HepG2 (cell line): ENCODE measurements at places on chromosomes 6 and 20.
A peak's percentile ranks its signal among the peaks of the same experiment; 100 is the strongest.

- DNase-seq, result no peak
Measured at GRCh38 chr20:46951405-46951804, 56.8 kb downstream of the EYA2 start.

DNA sequence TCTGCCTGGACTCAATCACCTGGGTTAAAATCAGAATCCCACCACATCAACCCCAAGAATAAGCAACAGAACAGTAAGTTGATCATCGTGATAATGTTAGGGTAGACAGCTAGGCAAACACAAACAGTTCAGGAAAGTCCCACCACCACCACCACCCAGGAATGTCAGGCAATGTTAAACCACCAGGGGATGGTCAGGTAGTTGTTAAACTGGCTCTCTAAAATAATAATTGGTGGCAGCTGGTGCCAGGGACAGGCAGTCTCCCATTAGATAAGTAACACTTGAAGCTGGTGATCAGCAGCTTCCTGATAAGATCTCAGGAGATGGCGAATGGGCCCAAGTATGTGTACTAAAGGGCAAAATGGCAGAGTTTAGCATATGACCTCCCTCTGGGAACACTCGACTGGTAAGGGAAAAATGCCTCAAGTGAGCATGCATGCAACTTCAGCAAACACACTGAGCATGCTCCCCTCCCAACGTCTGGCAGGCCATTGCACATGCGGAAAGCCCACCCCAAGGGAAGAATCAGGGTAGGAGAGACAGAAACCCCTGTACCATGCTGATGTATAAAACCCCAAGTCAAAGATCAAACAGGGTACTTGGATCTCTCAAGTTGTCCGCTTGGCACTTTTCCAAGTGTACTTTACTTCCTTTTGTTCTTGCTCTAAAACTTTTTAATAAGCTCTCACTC lies 66.6 kb downstream of the IPCEF1 start:
- DNase-seq, result no peak

- no peak for DNase-seq
Measured at GRCh38 chr6:122075084-122075838, 324.2 kb upstream of the HSF2 start.

GRCh38 chr6:164107297-164107995 lies 692.9 kb downstream of the QKI start:
- DNase-seq, result no peak

- DNase-seq, result no peak
Measured at GRCh38 chr6:135033238-135033637, 21.4 kb downstream of the HBS1L start.

- no peak for DNase-seq
Measured at GRCh38 chr6:16238057-16238962, at the start of gene GMPR. GMPR (plus strand) TSS chr6:16238587; CDS start chr6:16238694, 107 bp downstream.

DNA sequence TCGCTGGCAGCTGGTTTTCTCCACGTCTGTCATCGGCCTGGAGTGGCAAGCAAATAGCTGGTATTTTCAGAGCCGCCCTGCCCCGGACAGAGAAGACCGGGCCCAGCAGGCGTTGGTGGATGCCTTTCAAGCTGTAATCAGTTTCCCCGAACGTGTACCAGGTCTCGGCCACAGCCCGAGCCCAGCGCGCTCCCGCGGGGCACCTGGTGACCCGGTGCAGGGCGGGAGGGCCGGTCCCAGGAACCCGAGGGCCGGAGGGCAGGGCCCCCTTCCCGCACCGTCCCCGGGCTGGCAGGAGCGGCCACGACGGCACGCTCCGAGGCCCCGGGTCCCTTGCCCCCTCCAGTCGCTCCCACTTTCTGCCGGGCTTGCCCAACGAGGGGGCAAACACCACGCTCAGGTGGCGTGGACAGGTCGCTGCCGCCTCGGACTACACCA lies 348 bp upstream of the PYGB start:
- no peak for DNase-seq

DNA sequence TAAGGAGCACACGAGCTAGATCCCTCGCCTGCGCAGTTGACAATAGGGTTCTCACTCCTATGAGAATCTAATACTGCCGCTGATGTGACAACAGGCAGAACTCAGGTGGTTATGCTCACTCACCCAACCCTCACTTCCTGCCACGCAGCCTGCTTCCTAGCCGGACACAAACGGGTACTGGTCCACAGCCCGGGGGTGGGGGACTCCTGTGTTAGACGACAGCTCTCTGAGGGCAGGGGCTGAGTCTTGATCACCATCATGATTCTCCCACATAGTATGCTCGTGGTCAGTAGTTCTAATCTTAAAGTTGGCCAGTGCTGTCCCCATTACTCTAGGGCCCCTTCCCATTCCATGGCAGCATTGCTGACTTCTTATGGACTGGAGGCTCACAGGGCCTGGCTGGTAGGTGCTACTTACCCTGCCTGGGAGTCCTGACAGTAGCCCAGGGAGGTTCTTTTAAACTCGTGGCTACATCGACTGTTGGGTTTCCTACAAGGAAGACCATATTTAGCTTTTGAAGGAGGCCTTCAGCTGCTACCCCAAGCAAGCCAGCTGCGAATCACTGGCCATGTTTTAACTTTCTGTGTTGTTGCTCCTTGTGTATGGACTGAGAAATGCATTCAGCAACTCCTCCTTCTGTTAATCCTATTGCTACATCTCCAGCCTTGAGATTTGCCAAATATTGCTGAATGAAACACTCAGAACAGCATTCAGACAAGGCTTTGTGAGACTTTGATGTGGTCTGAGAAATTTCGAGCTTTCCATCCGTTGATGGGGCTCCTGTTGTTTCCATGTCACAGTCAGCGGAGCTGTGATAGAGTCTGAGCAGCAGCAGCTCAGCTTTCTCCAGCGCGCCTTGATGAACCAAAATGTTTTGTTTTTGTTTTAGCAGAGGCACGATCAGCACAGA lies 300.3 kb downstream of the NRN1 start:
- DNase-seq, result no peak

- no peak for DNase-seq
Measured at GRCh38 chr6:140504776-140505175, 1130.3 kb upstream of the CITED2 start.

- no peak for DNase-seq
Measured at GRCh38 chr20:37742131-37742530, 48.3 kb downstream of the CTNNBL1 start.

GRCh38 chr6:7542874-7543624 lies 1.6 kb downstream of the DSP start:
- peak; percentile 93 for DNase-seq
